ENCODE measurements at places on chromosomes 1 and 21. TPM values are rescaled to one million over a fixed set of nuclear protein-coding genes. Genes with fewer than 3 reads are reported as not detected.

The ZNF683 gene
- total RNA-seq = not detected

The SPRR2E gene
- not detected for total RNA-seq

The SLC2A5 gene
- 0.04 TPM for total RNA-seq

The AADACL3 gene
- not detected for total RNA-seq

The PRAMEF14 gene
- not detected for total RNA-seq

The ILDR2 gene
- 0.12 TPM for total RNA-seq

The CDC20 gene
- total RNA-seq = 200 TPM

The C1orf56 gene
- 6.7 TPM for total RNA-seq

The MYCL gene
- 1.3 TPM for total RNA-seq

The IQGAP3 gene
- total RNA-seq = 20.9 TPM

The SPEN gene
- 40.5 TPM for total RNA-seq

The PPP1R12B gene
- 1.2 TPM for total RNA-seq

The TNFSF18 gene
- not detected for total RNA-seq

The TRIM17 gene
- not detected for total RNA-seq

The PEAR1 gene
- total RNA-seq = 7.8 TPM

The FOXD2 gene
- total RNA-seq = 0.49 TPM

The GFI1 gene
- total RNA-seq = 0.21 TPM

The KRTAP10-12 gene
- total RNA-seq = not detected

The PAPPA2 gene
- total RNA-seq = 0.01 TPM

The AGMAT gene
- 5.4 TPM for total RNA-seq

The HHAT gene
- total RNA-seq = 1.7 TPM

The PKLR gene
- not detected for total RNA-seq

The REN gene
- not detected for total RNA-seq

The LHX8 gene
- 1.2 TPM for total RNA-seq

The ST6GALNAC5 gene
- not detected for total RNA-seq

The S100A10 gene
- 1,898 TPM for total RNA-seq

The LRRC8B gene
- 4.0 TPM for total RNA-seq

The TNNT2 gene
- total RNA-seq = not detected

The RAB13 gene
- 153 TPM for total RNA-seq

The DDR2 gene
- 0.37 TPM for total RNA-seq

The FCN3 gene
- total RNA-seq = not detected

The SPATA1 gene
- total RNA-seq = 0.62 TPM

The TCEA3 gene
- total RNA-seq = 0.42 TPM

The GPR161 gene
- total RNA-seq = 16.9 TPM
